ENCODE measurements at places on chromosomes 3 and 15.

GRCh38 chr3:171192176-171192854 lies 165.8 kb upstream of the SLC2A2 start:
- no peak for DNase-seq

DNA sequence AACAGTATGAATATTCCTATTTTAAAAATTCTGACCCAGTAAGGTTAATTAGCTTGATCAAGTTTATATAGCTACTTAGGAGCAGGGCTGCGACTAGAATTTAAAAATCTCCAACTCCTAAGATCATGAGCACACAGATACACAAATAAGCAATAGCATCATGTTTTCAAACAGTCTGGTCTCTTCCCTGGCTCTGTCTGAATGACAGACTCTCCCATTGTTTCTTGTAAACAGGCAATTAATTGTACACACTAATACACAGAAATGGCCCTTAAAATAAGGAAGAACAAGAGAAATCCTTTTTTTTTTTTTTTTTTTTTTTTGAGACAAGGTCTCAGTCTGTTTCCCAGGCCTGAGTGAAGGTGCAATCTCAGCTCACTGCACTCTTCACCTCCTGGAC lies 1064.4 kb upstream of the CFAP20DC start:
- DNase-seq, result no peak

GRCh38 chr3:9071936-9072666 lies 108.8 kb upstream of the RAD18 start:
- DNase-seq, result no peak

DNA sequence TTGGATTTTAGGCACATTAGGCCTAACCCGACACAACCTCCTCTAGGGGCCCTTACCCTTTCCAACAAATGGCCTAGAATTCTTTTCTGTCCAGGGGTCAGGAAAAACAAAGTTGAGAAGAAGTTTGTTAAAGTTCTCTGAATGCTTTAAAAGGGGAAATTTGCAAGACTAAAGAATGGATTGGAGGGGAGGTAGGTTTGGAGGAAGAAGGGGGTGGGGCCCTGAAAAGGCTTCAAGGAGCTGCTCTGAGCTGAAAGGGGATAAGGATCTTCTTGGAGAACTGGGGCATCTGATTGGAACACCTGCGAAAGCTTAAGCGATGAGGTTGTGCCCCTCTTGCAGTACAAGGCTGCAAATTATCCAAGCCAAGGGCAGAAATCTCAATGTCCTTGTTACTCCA lies 3.9 kb upstream of the SENP2 start:
- DNase-seq, result no peak

DNA sequence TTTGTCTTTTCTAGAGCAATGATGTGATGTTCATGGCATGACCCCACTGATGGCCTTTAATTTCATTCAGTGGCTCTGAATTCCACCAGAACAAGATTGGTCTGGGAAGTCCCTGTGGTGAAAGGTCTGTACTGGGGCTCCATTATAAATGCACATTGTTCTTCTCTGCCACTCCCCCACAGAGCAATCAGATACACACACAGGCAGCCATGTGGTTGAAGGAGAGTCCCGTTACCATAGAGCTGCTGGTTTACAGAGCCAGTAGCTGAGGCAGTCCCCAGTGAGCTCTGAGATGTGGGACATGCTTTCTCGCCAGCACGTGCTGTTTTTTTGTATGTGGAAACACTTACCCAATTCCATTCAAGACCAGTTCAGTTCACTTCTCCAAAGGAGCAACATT lies 172.7 kb upstream of the TRIM42 start:
- no peak for DNase-seq

GRCh38 chr3:157922614-157923013 lies 183.6 kb downstream of the SHOX2 start:
- no peak for DNase-seq

DNA sequence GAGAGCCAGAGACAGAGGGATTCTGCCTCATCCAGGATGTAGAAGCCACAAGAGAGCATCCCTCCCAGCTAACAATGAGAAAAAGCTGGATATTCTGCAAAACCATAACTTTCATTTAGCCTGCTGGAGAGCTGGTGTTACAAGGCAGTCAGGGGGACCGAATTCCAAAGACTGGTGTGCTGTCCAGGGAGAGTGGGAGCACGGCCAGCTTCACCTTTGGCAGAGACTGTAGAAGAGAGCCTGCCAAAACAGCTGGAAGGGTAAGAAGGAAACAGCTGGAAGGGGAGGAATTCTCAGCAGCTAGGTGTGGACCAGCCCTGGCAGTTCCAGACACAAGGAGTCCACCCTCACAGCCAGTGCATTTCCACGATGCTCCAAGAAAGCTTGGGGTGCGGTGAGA lies 109.9 kb upstream of the LINGO1 start:
- DNase-seq, result no peak

GRCh38 chr3:70738291-70738681 lies 425.8 kb upstream of the MDFIC2 start:
- DNase-seq, result no peak

- DNase-seq, result peak; percentile 11
Observed at GRCh38 chr15:66566963-66567531, 1.2 kb upstream of the LCTL start.

DNA sequence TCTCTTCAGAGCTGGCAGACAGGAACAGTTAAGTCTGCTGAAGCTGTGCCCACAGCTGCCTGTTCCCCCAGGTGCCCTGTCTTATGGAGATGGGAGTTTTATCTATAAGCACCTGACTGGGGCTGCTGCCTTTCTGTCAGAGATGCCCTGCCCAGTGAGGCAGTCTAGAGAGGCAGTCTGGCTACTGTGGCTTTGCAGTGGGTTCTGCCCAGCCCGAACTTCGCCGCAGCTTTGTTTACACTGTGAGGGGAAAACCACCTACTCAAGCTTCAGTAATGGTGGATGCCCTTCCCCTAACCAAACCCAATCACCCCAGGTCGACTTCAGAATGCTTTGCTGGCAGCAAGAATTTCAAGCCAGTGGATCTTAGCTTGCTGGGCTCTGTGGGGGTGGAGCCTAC lies 91.2 kb downstream of the SLC25A26 start:
- DNase-seq, result no peak

- DNase-seq, result no peak
Observed at GRCh38 chr3:197471221-197472010, 84.4 kb downstream of the BDH1 start.

DNA sequence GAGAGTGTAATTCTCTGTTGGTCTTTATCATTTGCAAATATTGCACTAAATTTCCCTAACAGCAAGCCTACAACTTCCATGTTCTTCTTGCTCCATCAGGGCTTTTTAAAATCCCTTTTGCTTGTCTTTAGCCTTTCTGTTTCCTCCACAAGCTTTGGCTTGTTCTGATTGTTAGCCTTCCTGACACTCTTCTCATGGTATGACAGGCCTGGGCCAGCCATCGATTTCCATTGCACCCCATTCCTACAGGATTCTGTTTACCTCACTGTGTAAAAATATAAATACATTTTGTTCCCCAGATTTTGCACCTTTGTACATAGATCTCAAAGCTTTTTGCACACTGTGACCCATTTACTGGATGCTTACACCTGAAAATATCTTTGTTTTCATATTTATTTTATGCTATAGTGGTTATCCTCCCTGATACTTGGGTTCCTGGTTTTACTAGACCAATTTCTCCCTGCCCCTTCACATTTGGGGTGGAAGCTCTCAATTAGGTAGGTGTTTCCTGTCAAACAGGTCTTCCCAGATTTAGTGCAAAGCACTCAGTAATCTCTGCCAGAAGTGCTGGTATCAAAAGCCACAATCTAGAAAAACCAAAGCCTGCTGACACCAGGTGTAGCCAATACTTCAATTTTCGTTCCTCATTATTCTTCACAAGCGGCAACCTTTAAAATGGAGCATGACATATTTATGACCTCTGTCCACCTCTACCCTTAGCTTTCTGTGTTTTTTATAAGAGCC lies 57.9 kb upstream of the PPP2R3A start:
- no peak for DNase-seq

DNA sequence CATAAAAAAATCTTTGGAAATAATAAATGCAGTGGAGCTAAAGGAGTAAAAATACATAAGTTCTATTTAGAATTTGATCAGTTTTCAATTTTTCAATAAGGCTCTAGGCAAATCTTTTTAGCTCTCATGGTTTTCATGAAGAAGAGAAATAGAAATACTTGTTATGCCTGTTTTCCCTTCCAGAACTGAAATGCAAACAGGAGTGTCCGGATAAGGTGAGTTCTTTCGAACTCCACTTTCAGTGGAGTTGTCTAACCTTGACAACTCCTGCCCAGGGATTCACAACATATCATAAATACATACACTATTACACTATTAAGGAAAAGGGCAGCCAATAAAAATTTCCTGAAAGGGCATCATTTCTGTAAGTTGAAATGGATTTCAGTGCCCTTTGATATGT lies 216.4 kb upstream of the SLC2A2 start:
- DNase-seq, result no peak

- no peak for DNase-seq
Observed at GRCh38 chr15:57591822-57592367, at the start of gene MYZAP. MYZAP (plus strand) TSS chr15:57591904; CDS start chr15:57592035, 131 bp downstream.

GRCh38 chr15:63701365-63701764 lies 104.2 kb downstream of the FBXL22 start:
- DNase-seq, result no peak

GRCh38 chr3:65742914-65743313 lies 295.8 kb downstream of the MAGI1 start:
- no peak for DNase-seq

DNA sequence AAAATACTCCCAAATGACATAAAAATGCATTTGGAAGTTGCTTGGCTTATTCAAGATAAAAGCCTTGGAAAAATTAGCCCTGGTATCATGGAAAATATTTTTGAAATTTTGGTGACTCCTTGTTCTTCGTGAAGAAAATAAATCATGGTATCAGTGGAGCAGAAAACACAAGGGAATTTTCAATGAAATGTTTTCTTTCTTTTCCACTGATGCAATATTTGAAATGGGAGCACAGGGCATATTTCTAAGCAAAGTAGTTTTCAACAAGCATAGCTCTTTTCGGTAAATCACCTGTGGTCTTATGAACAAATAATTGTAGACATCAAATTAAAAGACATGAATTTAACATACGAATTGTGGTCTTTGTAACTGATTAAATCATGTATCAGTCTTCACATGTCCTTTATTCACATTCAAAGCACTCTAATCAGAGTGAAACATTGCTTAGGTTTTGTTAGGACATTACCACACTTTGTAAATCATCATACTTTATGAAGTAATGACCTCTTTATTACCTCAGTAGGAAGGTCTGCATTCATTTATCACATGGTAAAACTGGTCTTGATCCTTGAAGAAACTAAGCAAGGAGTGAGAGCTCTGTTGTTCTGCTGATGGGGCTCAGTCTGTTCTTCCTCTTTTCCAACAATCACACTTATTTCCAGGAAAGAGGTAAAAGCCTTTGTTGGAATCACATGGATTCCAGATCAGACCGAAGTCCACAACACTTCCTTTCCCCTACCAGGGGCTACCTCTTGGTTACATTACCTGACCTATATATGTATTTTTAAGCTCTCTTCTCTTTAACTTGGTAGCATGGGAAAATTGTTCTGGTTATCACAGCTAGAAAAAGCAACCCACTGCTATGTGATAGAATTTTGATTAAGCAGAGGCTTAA lies 413.5 kb upstream of the THBS1 start:
- no peak for DNase-seq

- no peak for DNase-seq
Observed at GRCh38 chr15:56524915-56525314, 60.0 kb upstream of the MNS1 start.

GRCh38 chr3:178546079-178546478 lies 9.8 kb downstream of the KCNMB2 start:
- DNase-seq, result no peak

- peak; percentile 66 for DNase-seq
Observed at GRCh38 chr3:177300039-177300833, 103.0 kb upstream of the TBL1XR1 start.

- no peak for DNase-seq
Observed at GRCh38 chr15:90735923-90736322, 18.8 kb downstream of the BLM start.

- no peak for DNase-seq
Observed at GRCh38 chr3:23368731-23369130, 165.6 kb downstream of the UBE2E2 start.

- DNase-seq, result no peak
Observed at GRCh38 chr3:170419557-170420087, 954 bp downstream of the CLDN11 start.

- DNase-seq, result no peak
Observed at GRCh38 chr15:37981201-37981600, 46.8 kb downstream of the TMCO5A start.

GRCh38 chr15:80878242-80878866 lies 99.2 kb downstream of the CEMIP start:
- no peak for DNase-seq

DNA sequence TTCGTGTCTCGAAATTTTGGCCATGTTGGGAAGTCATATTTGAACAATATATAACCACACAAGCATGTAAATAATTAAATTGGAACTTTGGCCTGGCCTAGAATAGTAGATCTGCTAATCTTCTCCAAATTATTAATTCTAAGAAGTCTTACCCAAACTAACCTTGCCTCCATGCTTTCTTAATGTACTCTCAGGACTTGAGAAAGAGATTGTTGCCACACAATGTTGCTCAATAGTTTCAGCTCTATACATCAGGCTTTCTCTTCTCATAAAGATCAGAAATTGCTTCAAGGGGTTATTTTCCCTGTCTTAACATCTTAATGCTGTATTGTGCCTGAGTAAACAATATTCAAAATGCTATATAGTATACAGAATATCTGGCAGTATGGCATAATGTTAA lies 202.7 kb upstream of the LRIG1 start:
- DNase-seq, result no peak

GRCh38 chr3:28117598-28117997 lies 123.8 kb upstream of the CMC1 start:
- no peak for DNase-seq

DNA sequence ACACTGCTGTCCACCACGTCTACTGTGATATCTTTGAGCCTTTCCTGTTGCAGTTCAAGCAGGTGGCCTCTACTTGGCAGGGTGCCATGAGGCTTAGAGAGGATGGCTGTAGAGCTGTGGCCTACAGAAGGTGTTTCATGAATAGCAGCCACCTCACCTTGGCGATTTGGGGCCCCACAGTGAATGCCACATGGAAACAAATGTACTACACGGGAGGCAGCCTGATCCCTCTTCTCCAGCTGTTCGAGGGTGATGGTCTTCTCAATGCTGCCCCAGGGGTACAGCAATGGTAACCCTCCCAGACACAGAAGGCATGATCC lies 70.7 kb downstream of the FAM43A start:
- DNase-seq, result no peak

- DNase-seq, result no peak
Observed at GRCh38 chr3:147034359-147034758, 372.0 kb downstream of the ZIC4 start.

DNA sequence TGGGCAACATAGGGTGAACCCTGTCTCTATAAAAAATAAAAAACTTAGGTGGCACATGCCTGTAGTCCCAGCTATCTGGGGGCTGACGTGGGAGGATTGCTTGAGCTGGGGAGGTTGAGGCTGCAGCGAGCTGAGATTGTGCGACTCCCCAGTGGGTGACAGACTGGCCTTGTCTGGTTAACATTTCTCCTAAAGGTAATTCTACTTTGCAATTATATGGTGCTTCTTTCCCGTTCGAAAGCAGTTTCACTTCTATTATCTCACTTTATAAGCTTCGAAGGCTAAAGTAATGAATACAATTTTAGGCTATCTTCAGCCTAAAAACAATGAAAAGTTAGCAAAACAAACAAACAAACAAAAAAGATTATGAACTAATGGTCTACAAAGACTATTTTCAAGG lies 35.3 kb downstream of the COMMD2 start:
- DNase-seq, result no peak
